Activated CD4-positive, alpha-beta T cell treated with anti-CD3 and anti-CD28 coated beads, Interleukin-2, amount 10 ng/mL, durations not matched to agents 7 days and 5 days (primary cell): ENCODE measurements at places on chromosomes 11 and 22. TPM values are rescaled to one million over a fixed set of nuclear protein-coding genes. Genes with fewer than 3 reads are reported as not detected.
A peak's percentile ranks its signal among the peaks of the same experiment; 100 is the strongest.

GRCh38 chr11:84384731-84385130 lies 1098.6 kb upstream of the CCDC90B start:
- H3K27me3 ChIP-seq: no peaks in the 10 kb centered on the region
- DNase-seq: peak; percentile 17

DNA sequence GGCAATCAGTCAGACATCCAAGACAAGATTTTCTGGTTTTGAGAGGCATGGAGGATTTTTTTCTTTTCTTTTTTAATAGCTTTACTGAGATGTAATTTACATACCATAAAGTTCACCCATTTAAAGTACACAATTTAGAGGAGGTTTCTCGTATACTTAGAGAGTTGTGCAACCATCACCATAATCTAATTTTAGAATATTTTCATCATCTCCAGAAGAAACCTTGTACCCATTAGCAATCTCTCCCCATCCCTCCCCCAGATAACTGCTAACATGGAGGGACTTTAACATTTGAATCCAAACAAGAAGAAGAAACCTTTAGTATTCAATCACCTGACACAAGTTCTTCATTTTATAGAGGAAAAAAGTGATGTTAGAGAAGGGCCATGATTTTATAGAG lies 83.6 kb downstream of the CLPB start:
- no peaks in the 10 kb centered on the region for H3K27me3 ChIP-seq
- DNase-seq: no peak
- no peak overlapping the region for H3K27ac ChIP-seq
- no peaks in the 10 kb centered on the region for H3K4me1 ChIP-seq

DNA sequence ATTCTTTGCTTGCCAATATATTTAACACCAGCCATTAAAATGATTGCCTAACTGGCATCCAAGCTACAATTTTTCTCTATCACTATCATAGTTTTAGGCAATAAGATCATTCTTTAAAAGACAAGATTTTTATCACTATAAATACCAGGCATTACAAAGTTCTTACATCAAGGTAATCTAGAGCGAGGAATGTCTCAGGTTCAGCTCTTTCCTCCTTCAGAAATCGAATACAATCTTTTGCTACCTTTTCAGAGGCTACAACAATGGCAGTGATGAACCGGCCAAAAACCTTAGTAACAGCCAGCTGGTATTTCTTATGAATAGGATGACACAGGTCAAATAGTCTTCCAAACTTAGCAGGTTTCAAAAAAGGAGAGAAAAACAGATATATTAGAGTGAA lies 23.9 kb downstream of the SMC1B start:
- no peaks in the 10 kb centered on the region for H3K4me1 ChIP-seq
- no peak overlapping the region for H3K4me3 ChIP-seq
- peaks cover 18% of the 10 kb centered on the region for H3K27me3 ChIP-seq
- H3K27ac ChIP-seq: no peak overlapping the region

DNA sequence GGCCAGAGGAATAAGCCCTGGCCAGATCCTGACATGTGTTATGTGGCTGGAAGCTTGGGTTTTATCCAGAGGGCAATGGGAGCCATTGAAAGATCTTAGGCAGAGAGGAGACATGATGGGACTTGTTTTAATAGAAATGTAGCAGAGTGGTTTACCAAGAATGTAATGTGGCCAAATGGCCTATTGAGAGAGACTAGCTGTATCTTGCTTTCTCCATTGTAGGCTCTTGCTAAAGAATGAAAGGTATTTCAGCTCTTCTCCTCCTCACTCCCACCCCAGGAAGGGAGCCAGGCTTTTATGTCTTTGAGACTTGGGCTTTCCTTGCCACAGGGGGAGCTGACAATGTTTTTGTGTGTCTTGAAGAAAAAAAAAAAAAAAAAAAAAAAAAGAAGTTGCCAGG lies 82.3 kb downstream of the TRIM29 start:
- DNase-seq: no peak
- no peak overlapping the region for H3K4me3 ChIP-seq
- H3K27ac ChIP-seq: no peak overlapping the region
- no peaks in the 10 kb centered on the region for H3K4me1 ChIP-seq
- no peaks in the 10 kb centered on the region for H3K36me3 ChIP-seq
- peaks cover 2% of the 10 kb centered on the region for H3K27me3 ChIP-seq

DNA sequence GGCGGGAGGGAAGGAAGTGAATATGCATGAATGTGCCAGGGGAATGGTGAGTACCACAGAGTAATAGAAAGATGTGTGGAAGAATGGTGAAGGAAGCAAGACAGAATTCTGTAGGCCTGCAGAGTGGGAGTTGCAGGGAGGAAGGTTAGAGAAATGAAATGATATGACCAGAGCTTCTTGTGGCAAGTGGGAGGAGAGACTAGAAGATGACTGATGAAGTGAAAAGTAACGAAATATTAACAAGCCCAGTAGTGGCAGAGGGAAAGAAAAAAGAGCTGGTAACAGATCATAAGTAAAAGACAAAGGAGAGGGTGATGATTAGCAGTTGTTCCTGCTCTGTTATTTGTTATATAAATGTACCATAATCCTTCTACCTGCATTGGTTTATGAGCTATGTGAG lies 1.0 kb upstream of the ALKBH8 start:
- peaks cover 50% of the 10 kb centered on the region for H3K4me1 ChIP-seq
- peak overlapping the region; percentile 95 for H3K27ac ChIP-seq
- H3K4me3 ChIP-seq: peak overlapping the region; percentile 86
- H3K36me3 ChIP-seq: peaks cover 2% of the 10 kb centered on the region

- H3K4me1 ChIP-seq: peaks cover 7% of the 10 kb centered on the region
- H3K27me3 ChIP-seq: peaks cover 11% of the 10 kb centered on the region
- H3K4me3 ChIP-seq: no peak overlapping the region
- H3K27ac ChIP-seq: no peak overlapping the region
These were observed 10.3 kb downstream of the APOL4 start for GRCh38 chr22:36191106-36191836.

DNA sequence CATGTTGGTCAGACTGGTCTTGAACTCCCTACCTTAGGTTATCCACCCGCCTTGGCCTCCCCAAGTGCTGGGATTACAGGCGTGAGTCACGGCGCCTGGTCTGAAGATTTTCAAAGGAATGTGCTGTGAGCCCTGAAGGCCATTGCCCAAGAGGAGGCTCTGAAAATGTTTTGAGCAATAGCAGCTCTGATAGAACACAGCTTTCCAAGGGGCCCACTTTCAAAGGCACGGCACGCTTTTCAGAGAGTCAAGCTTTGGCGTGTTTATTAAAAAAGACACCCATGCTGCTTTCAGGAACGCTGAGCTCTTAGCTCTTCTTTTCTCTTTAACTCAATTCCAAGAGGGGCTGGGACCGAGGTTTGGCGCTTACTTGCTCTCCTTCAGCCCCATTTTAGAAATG lies 73.8 kb upstream of the CDON start:
- H3K27me3 ChIP-seq: peaks cover 15% of the 10 kb centered on the region
- no peaks in the 10 kb centered on the region for H3K4me1 ChIP-seq
- no peaks in the 10 kb centered on the region for H3K36me3 ChIP-seq

GRCh38 chr11:32643526-32643925 lies 59.9 kb downstream of the EIF3M start:
- H3K4me1 ChIP-seq: no peaks in the 10 kb centered on the region
- H3K27ac ChIP-seq: no peak overlapping the region
- H3K4me3 ChIP-seq: no peak overlapping the region
- no peaks in the 10 kb centered on the region for H3K36me3 ChIP-seq
- H3K27me3 ChIP-seq: peaks cover 1% of the 10 kb centered on the region
- DNase-seq: no peak

GRCh38 chr11:65571940-65572339 lies 398 bp upstream of the FAM89B start:
- no peak for DNase-seq
- H3K4me1 ChIP-seq: peaks cover 48% of the 10 kb centered on the region
- H3K36me3 ChIP-seq: peaks cover 29% of the 10 kb centered on the region
- peak overlapping the region; percentile 99 for H3K4me3 ChIP-seq
- no peaks in the 10 kb centered on the region for H3K27me3 ChIP-seq

GRCh38 chr11:76782531-76783293 lies 444 bp upstream of the TSKU start:
- peak; percentile 65 for DNase-seq
- peak overlapping the region; percentile 77 for H3K27ac ChIP-seq
- no peaks in the 10 kb centered on the region for H3K36me3 ChIP-seq

DNA sequence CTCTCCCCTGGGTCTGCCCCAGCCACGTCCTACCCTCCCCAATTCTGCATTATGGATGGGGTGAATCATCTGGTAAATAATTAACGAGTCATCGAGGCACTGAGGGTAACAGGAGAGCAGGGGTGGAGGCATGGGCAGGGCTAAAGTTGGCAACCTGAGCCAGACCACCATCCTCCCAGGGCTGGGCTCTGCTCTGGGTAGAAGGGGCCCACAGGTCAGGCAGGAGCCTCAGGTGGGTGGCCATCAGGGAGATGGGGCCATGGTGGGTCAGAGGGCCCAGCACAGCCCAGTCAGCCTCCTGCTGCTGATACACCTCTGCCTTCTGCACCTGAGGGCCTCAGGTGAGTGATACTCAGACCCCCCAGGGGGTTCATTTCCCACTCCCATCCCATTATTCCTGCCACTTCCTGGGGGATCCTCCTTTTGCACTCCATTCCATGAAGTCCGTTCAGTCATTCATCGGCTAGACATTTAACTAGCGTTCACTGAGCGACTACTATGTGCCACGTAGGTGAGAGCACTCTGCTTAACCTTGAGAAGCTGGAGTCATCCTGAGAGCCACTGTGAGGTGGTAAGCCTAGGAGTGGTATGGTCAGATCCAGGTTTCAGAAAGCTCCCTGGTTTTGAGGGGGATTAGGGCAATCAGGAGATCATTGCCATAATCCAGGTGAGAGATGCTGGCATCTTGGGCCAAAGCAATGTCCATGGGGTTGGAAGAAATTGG lies at the start of gene VSIG10L2:
Gene VSIG10L2 (plus strand): TSS at position 248 of the 724 bp plus-strand sequence. CDS start 12 bp downstream, at position 260.
- peaks cover 4% of the 10 kb centered on the region for H3K4me1 ChIP-seq
- no peaks in the 10 kb centered on the region for H3K27me3 ChIP-seq
- no peak within 1 kb of the TSS for H3K27ac ChIP-seq

- peak overlapping the region; percentile 93 for H3K27ac ChIP-seq
- peak; percentile 87 for DNase-seq
- peaks cover 31% of the 10 kb centered on the region for H3K36me3 ChIP-seq
- H3K4me1 ChIP-seq: peaks cover 50% of the 10 kb centered on the region
- H3K4me3 ChIP-seq: peak overlapping the region; percentile 85
These were observed 1.6 kb upstream of the EHBP1L1 start for GRCh38 chr11:65574109-65574810.

- no peak for DNase-seq
- no peak overlapping the region for H3K27ac ChIP-seq
- H3K36me3 ChIP-seq: peaks cover 7% of the 10 kb centered on the region
These were observed 20.8 kb downstream of the QSER1 start for GRCh38 chr11:32913445-32913844.

GRCh38 chr11:1876361-1877063 lies 15.2 kb downstream of the PRR33 start:
- no peak overlapping the region for H3K4me3 ChIP-seq
- H3K4me1 ChIP-seq: peaks cover 36% of the 10 kb centered on the region
- H3K27ac ChIP-seq: no peak overlapping the region
- no peak for DNase-seq
- H3K36me3 ChIP-seq: peaks cover 7% of the 10 kb centered on the region

- no peak overlapping the region for H3K27ac ChIP-seq
- H3K36me3 ChIP-seq: no peaks in the 10 kb centered on the region
- H3K27me3 ChIP-seq: peaks cover 25% of the 10 kb centered on the region
- no peak for DNase-seq
- no peak overlapping the region for H3K4me3 ChIP-seq
These were observed 4.5 kb downstream of the ANO5 start for GRCh38 chr11:22197139-22198005.

- DNase-seq: peak; percentile 64
- H3K27ac ChIP-seq: peak overlapping the region; percentile 93
- H3K27me3 ChIP-seq: peaks cover 4% of the 10 kb centered on the region
- peaks cover 76% of the 10 kb centered on the region for H3K4me1 ChIP-seq
- H3K4me3 ChIP-seq: peak overlapping the region; percentile 34
- H3K36me3 ChIP-seq: no peaks in the 10 kb centered on the region
These were observed 14.6 kb upstream of the MIAT start for GRCh38 chr22:26642465-26643417.

- DNase-seq: no peak
- peaks cover 51% of the 10 kb centered on the region for H3K4me1 ChIP-seq
- peaks cover 29% of the 10 kb centered on the region for H3K36me3 ChIP-seq
- H3K4me3 ChIP-seq: no peak overlapping the region
- H3K27ac ChIP-seq: no peak overlapping the region
These were observed 2.4 kb downstream of the VPS37C start for GRCh38 chr11:61158691-61159381.

- no peak for DNase-seq
- no peaks in the 10 kb centered on the region for H3K27me3 ChIP-seq
- peaks cover 33% of the 10 kb centered on the region for H3K4me1 ChIP-seq
- peak overlapping the region; percentile 65 for H3K27ac ChIP-seq
- no peak overlapping the region for H3K4me3 ChIP-seq
These were observed 10.7 kb downstream of the NDUFV1 start for GRCh38 chr11:67617243-67617953.

DNA sequence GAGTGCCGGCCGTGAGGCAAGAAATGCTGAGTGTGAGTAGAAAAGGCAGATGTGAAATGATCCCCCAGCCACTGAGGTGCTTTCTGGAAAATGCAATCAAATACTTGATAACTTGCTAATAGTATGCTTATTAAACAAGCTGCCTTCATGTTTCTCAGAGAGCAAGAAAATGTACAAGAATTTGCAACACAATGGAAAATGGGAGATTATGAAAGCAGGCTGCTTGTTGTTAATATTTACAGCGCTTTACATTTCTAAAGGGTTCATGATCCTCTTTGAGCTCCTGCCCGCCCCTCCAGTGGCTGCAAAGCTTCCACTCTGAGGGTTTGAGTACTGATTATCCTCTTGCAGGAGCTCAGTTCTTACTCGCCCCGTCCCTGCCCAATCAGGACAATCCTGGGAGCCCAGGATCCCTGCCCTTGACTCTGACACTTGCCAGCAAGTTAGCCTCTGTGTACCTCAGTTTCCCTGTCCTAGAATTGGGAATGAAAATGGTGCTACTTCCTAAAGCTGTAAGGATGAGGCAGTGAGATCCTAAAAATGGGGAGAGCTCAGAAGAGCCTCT lies 645.1 kb downstream of the TBC1D22A start:
- H3K4me1 ChIP-seq: no peaks in the 10 kb centered on the region
- H3K4me3 ChIP-seq: no peak overlapping the region
- peaks cover 10% of the 10 kb centered on the region for H3K27me3 ChIP-seq
- H3K27ac ChIP-seq: no peak overlapping the region
- H3K36me3 ChIP-seq: no peaks in the 10 kb centered on the region
- DNase-seq: no peak

- no peaks in the 10 kb centered on the region for H3K27me3 ChIP-seq
- DNase-seq: no peak
- H3K36me3 ChIP-seq: peaks cover 31% of the 10 kb centered on the region
- peaks cover 67% of the 10 kb centered on the region for H3K4me1 ChIP-seq
- H3K27ac ChIP-seq: peak overlapping the region; percentile 34
- no peak overlapping the region for H3K4me3 ChIP-seq
These were observed 36.9 kb downstream of the PACS1 start for GRCh38 chr11:66106786-66107599.

- H3K27me3 ChIP-seq: peaks cover 6% of the 10 kb centered on the region
- no peak for DNase-seq
- no peaks in the 10 kb centered on the region for H3K4me1 ChIP-seq
- H3K4me3 ChIP-seq: no peak overlapping the region
These were observed 41.8 kb downstream of the SLN start for GRCh38 chr11:107669893-107670601.

CDC42BPG gene
- total RNA-seq: 0.42 TPM

CSNK2A3 gene
- total RNA-seq: 0.56 TPM

MYO7A gene
- 0.07 TPM for total RNA-seq

HBB gene
- total RNA-seq: not detected

LGR4 gene
- 0.29 TPM for total RNA-seq

GPHA2 gene
- total RNA-seq: not detected

CDC45 gene
- total RNA-seq: 59.5 TPM

SAA4 gene
- total RNA-seq: not detected

ALDH3B1 gene
- not detected for total RNA-seq

OR5W2 gene
- total RNA-seq: not detected
